ENCODE measurements at places on chromosomes 11 and 22.

DNA sequence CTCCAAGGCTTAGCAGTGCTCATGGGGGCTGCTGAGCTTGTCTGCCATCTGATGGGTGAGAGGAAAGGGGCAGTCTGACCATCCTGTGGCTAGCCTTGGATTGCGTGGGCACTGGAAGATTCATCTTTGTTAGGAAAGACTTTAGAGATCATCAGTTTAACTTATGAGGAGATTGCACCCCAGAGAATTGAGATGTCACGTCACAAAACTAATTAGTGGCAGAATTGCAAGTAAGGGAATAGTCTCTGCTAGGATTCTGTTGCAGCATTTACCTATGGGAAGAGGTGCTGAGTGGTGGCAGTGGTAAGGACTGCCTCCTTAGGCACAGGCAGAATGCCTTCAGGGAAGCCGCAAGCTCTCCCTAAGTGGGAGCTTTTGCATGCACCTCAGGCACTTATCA lies 42.8 kb upstream of the HSPA8 start:
- H3K27me3 ChIP-seq: no peaks in the 10 kb centered on the region
- DNase-seq: no peak
- peaks cover 16% of the 10 kb centered on the region for H3K4me1 ChIP-seq
- no peak overlapping the region for H3K4me3 ChIP-seq
- H3K27ac ChIP-seq: peak overlapping the region; percentile 53

DNA sequence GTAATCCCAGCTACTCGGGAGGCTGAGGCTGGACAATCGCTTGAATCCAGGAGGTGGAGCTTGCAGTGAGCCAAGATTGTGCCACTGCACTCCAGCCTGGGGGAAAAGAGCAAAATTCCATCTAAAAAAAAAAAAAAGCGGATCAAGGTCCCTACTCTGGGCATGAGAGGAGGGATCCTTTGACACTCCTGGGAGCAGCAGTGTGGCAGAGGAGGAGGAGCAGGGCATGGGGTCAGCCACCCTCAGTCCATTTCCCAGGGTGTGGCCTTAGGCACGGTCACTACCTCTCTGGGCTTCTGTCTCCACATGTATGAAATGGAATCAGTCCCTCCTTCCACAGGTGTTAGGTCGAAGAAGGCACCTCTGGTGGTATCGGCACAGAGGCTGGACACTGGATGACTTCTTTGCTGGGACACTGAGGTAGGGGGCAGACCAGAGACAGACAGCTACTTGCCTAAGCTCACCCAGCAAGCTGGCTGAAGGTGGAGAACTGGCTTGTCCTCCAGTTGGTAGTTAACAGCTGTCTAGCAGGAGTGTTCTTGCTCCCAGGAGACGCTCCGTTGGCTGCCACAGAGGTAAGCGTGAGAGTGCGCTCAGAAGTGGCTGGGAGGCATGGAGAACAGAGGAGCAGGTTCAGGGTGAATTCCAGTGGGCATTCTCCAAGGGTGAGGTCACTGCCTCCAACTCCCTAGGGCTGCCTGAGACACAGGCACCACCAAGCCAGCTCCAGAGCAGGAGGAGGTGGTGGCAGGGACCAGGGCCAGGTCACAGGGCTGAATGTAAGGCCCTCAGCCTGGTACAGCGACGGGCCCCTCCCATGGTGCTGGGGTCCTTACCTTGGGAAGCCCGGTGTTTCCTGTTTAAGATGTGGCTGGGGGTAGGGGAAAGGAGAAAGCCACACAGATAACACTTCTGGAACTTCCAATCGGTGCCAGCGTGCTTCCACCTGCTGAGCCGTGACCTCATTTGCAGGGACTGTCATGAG lies 19.5 kb downstream of the TXN2 start:
- H3K4me3 ChIP-seq: no peak overlapping the region
- DNase-seq: no peak
- no peaks in the 10 kb centered on the region for H3K27me3 ChIP-seq
- no peaks in the 10 kb centered on the region for H3K36me3 ChIP-seq
- peak overlapping the region; percentile 54 for H3K27ac ChIP-seq

DNA sequence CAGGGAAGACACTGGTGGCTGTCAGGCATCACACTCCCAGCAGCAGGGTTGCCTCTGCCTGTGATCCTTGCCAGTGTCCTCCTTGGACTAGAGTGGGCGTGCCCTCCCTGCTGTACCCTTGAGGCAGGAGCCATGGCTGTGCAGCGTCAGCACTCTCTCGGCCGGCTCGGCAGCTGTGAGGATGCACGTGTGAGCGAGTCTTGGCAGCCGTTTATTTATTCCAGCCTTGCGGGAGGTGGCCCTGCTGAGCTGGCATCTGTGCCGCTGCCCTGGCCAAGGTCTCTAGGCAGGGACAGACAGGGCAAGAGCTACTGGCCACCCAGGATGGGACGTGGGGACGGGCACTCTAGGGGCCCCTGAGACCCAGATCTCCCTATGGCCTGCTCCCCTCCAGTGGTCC lies 33.9 kb downstream of the TSPAN4 start:
- H3K27ac ChIP-seq: no peak overlapping the region
- H3K27me3 ChIP-seq: no peaks in the 10 kb centered on the region
- DNase-seq: no peak
- no peak overlapping the region for H3K4me3 ChIP-seq
- H3K4me1 ChIP-seq: no peaks in the 10 kb centered on the region

GRCh38 chr22:43880541-43880991 lies 11.2 kb downstream of the PNPLA5 start:
- no peaks in the 10 kb centered on the region for H3K4me1 ChIP-seq
- no peak for DNase-seq
- no peaks in the 10 kb centered on the region for H3K27me3 ChIP-seq
- no peaks in the 10 kb centered on the region for H3K36me3 ChIP-seq

GRCh38 chr11:119504371-119504770 lies 81.4 kb upstream of the THY1 start:
- no peaks in the 10 kb centered on the region for H3K36me3 ChIP-seq
- H3K27ac ChIP-seq: no peak overlapping the region
- no peak overlapping the region for H3K4me3 ChIP-seq
- peaks cover 9% of the 10 kb centered on the region for H3K27me3 ChIP-seq

- H3K4me3 ChIP-seq: no peak overlapping the region
- no peak for DNase-seq
- H3K27me3 ChIP-seq: peaks cover 10% of the 10 kb centered on the region
- H3K27ac ChIP-seq: no peak overlapping the region
These were observed 83.5 kb upstream of the OR9Q1 start for GRCh38 chr11:57940044-57940756.

GRCh38 chr11:12161137-12161536 lies 50.7 kb downstream of the MICAL2 start:
- H3K27ac ChIP-seq: no peak overlapping the region
- H3K36me3 ChIP-seq: peaks cover 21% of the 10 kb centered on the region
- DNase-seq: no peak
- no peaks in the 10 kb centered on the region for H3K27me3 ChIP-seq
- peaks cover 80% of the 10 kb centered on the region for H3K4me1 ChIP-seq
- no peak overlapping the region for H3K4me3 ChIP-seq

Data from SK-N-SH (cell line).